Mucosa of descending colon (tissue), 3 donors: ENCODE measurements at places on chromosomes 11 and 22.

- no peak for DNase-seq
These were observed 50.7 kb downstream of the SHISAL1 start for GRCh38 chr22:44261861-44262595.

GRCh38 chr11:122746611-122747244, 91.2 kb downstream of the UBASH3B start:
- no peak for DNase-seq

- DNase-seq, result no peak
These were observed 6.0 kb upstream of the AHNAK start for GRCh38 chr11:62552485-62553079.

DNA sequence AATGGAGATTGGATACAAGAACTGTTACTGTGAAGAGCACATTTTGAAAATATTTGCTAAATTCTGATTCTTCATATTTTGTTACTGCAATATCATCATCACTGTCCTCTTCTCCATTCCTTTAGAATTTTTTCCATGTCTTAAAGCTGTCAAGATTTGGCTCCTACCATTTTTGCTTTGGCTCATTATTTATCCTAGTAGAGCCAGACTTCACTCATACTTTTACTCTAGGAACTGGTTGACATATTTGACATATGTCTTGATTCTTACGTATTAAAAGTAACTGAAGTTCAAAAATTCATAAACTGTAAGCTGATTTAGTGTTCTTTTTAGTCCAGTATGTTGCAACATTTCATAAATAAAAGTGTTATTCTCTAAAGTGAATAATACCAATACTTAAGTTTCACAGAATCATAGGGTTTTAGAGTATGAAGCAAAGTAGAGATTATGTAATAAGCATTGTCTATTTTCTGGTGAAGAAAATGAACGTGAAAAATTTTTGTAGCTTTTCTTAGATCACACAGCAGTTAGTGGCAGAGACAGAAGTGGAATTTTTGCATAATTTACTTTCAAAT, 225.6 kb downstream of the TMEM135 start:
- DNase-seq, result no peak

- no peak for DNase-seq
These were observed 22.2 kb downstream of the SGSM3 start for GRCh38 chr22:40392618-40393017.

- DNase-seq, result no peak
These were observed 3.7 kb upstream of the RELT start for GRCh38 chr11:73372375-73372993.

GRCh38 chr11:77322926-77323590, 21.6 kb upstream of the GDPD4 start:
- no peak for DNase-seq

GRCh38 chr11:45948356-45948755, 25.9 kb downstream of the LARGE2 start:
- no peak for DNase-seq

- no peak for DNase-seq
These were observed 32.0 kb downstream of the APLP2 start for GRCh38 chr11:130101661-130102060.

- DNase-seq, result no peak
These were observed 24.8 kb upstream of the THY1 start for GRCh38 chr11:119447664-119448242.

- no peak for DNase-seq
These were observed 18.8 kb downstream of the GUCD1 start for GRCh38 chr22:24536089-24536488.

DNA sequence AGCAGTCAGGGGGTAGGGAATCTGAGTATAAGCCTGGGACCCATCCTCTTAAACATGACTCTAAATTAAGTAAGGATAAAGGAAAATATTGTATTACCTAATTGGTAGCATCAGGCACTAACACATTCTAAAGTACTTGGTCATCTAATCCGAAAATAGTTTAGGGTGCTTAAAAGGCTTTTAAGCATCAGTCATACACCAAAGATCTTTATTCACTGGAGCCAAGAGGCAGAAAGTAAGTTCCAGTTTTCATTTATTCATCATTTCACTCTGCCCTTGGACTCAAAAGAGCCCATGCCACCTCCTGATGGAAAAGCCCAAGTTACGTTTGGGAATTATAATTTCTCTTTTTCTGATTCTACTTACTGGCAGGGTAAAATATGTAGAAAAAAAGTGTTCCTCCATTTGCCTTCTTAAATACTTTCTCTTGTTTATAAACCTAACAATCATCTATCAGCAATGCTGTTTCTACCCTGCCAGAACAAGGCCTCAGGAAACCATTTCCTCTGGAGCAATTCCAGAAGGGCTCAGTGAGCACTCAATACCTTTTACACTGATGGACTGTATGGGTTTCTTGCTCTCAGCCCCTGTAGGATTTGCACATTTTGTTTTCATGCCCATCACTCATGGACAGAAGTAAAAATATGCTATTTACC, 120.1 kb upstream of the SLC5A12 start:
- DNase-seq, result no peak

DNA sequence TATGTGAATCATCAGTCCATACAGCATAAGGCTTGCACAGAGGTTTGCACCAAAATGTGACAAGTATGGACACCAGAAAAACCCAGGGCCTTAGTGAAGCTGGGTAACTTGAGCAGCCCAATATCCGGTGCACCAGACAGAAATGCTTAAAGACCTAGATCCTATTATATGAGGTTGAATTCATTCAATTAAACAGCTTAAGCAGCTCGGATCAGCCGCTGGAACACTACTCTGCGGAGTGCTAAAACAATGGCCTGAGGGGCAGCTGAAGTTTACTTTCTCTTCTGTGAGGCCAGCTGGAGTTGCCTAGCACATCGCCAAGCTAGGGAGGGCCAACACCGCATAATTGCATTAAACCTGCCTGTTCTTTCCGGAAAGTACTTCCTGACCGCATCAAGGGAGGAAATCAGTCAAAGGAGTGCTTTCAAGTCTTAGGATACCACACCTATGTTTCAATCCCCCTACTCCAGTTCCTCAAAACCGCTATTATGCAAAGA, 17.0 kb upstream of the FAM181B start:
- no peak for DNase-seq
